Activated gamma-delta T cell treated with Interleukin-2 at 50 U/mL for 16 hours (primary cell): ENCODE measurements at places on chromosomes 3 and 15.

DNA sequence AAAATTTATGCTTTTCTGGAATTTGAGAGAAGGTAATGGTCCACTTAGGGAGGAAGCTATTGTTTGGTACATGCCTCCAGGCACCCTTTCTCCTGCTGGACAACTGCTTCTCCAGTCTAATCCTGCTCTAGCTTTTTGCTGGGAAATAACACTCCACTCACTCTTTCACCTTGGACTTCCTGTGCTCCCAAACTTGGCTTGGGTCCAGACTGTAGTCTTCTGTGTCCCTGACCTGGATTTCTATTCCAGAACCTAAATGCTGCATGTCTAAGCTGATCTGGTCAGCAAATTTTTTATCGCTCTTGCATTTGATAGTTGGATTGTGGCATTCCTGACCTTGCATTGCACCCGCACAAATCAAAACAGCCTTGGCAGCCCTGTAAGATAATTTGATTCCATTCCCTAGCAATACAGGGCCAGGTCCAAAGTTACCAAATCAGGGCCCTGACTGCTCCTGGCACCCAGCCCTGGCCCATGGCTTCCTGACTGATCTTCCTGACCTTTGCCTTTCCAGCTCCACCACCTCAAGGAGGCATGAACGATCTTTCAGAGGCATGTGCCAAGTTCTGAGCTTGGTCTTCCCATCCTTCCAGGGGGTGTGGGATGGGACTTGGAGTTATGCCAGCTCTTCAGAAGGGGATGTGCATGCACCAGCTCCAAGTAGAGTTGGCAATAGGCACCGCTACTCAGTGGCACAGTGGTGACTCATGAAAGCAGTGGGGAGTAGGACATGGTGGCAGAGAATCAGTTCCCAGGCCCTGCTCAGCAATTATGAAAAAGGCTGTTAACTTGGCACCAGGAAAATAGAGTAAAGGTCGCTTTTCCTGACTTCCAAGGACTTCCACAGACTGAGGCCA lies 43.9 kb upstream of the GOLGA8J start:
- DNase-seq = no peak

- DNase-seq = no peak
These were observed 57.5 kb downstream of the HOMER2 start for GRCh38 chr15:82894971-82895520.

DNA sequence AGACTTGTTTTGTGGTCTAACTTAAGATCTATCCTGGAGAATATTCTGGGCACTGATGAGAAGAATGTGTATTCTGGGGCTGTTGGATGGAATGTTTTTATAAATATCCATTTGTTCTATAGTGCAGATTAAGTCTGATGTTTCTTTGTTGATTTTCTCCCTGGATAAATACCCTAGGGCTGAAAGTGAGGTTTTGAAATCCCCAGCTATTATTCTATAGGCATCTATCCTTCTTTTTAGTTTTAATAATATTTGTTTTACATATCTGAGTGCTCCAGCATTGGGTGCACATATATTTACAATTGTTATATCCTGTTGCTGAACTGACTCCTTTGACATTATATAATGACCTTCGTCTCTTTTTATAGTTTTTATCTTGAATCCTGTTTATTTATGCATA lies 42.9 kb downstream of the GALK2 start:
- no peak for DNase-seq

DNA sequence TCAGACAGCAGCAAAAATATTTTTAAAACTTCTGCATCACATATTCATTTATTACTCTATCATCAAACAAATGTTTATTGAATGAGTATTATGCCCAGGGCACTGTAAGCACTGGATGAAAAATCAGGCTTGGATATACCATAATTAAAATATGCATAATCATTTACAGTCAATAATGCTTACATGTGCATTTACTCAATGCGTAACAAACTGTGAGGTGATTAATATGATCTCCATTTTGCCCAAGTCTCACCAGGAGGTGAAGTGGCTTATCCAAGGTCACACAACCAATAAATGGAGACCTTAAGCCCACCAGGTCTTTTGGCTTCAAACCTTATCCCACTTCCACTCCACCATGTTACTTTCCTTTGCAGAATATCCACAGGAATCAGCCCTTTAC lies 117.3 kb upstream of the SLC24A5 start:
- DNase-seq = no peak

GRCh38 chr15:39193611-39194010 lies 387.3 kb upstream of the THBS1 start:
- DNase-seq = no peak

GRCh38 chr3:34106379-34106778 lies 307.9 kb downstream of the PDCD6IP start:
- no peak for DNase-seq

DNA sequence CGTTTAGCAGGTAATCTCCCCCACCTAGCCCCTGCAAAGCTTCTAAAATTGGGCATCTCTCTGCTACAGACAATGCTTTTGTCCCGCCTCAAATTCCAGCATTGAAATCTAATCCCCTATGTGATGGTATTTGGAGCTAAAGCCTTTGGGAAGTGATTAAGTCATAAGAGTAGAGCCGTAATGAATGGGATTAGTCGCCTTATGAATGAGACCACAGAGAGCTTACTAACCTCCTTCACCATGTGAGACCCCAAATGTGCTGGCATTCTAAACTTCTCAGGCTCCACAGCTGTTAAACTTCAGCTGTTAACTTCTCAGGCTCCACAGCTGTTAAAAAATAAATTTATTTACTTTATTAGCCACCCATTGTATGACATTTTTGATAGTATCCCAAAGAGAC lies 374.2 kb upstream of the BCHE start:
- no peak for DNase-seq

DNA sequence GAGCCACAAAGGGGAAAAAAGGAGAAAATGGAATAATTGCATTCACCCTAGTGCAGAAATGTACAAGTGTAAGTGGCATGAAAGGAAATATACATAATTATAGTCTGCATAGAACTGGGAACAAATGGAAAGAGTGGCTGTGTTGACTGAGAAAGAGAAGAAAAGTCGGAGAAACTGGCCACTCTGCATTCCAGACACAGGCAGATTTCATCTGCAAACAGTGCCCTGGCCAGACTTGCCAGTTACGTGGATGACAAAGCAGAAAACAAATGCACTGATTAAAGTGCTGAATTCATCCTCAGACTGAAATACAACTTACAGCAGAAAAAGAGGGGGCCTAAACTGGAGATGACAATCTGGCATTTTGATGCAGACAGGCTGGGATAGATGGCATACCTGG lies 129.8 kb downstream of the FGF12 start:
- no peak for DNase-seq

DNA sequence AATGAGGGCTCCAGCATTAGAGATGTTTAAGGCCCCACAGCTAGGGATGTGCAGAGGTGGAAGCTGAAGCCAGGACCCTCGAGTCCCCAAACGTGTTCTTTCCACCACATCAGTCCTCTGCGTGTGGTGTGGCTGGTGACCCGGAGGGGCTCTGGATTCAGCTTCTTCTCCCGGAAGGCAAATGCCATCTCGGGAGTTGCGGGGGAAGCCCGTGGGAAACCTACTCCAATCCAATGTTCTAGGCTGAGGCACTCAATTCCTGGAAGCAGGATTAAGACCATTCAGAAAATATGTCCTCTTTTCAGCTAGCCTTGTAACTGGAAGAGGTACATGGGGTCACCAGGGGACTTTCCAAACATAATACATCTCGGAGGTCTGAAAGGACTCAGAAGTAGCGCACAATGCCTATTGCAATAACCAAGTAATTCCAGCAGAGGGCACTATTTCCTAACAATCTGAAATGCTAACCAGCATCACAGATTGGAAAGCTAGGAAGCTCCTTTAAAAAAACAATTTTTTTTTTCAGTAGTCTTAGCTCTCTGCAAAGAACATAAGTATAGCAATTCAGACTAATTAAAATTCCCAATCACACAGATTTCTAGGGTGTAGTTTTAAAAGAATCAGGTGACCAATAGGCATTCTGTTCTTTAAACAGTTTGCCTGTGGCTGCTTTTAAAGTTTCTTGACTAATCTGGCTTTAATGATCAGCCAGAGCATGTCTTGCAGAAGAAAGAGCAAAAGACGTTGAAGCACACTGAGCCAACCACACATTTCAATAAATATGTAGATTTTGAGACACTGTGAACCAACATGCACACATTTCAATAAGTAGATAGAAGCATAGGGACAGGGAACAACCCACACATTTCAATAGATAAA lies 36.1 kb downstream of the BNC1 start:
- peak; percentile 22 for DNase-seq

GRCh38 chr3:134775831-134776230 lies 19.2 kb upstream of the EPHB1 start:
- DNase-seq = no peak

- DNase-seq = no peak
These were observed 16.3 kb upstream of the LCTL start for GRCh38 chr15:66581972-66582537.

- DNase-seq = no peak
These were observed 3.5 kb upstream of the MNS1 start for GRCh38 chr15:56468401-56468800.

DNA sequence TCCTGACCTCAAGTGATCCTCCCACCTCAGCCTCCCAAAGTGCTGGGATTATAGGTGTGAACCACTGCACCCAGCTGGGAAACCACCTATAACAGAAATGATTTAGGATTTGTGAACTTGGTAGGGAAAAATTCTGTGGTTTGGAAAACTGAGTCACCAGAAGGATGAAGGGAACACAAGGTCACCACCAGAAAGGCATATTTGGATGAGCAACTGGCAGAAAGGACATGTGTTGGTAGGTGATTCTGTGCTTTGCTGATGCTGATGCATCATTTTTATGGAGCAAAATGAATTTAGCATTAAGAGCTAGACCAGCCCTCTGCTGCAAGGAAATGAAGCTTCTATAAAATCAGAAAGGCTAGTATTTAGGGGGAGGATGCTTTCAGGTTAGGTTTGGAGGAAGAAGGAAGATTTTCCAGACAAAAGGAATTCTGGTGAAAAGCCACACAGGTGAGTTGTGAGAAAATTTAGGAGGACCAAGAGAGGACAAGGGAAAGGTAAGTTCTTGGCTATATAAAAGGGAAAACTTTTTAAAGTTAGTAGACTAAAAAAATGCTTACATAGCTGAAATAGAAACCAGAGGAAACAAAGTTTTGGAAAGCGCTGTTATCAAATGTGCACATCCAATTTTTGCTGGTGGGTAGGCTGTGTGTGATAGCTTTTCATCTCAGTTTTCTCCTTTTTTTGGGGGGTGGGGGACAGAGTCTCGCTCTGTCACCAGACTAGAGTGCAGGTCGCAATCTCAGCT lies 3.6 kb downstream of the PXK start:
- no peak for DNase-seq

GRCh38 chr15:77631745-77632533 lies 773 bp downstream of the LINGO1 start:
- DNase-seq = no peak

- no peak for DNase-seq
These were observed 957.3 kb downstream of the IGSF11 start for GRCh38 chr3:118077332-118077731.

DNA sequence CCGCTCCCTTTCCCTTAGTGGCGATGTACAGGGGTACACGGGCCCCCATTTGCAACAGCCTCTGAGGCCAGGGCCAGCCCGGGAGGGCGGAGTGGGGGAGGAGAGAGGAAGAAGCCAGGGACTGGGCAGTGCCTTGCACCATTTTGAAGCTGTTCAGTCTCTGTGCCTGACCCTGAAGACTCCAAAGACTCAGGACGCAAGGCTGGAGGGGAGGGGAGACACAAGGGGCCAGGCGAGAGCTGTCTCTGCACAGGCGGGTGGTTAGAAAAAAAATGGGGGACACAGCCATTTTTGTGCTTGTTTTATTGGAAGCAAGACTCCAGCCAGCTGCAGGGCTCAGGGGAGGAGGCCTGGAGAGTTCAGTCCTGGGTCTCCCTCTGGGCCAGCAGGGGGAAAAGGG lies 1.6 kb downstream of the RPP25 start:
- DNase-seq = no peak

GRCh38 chr3:194404365-194405140 lies 5.5 kb upstream of the GP5 start:
- peak; percentile 35 for DNase-seq

GRCh38 chr3:68306571-68306970 lies 625.8 kb downstream of the TAFA4 start:
- DNase-seq = no peak

- DNase-seq = no peak
These were observed 6.2 kb upstream of the MEIS2 start for GRCh38 chr15:37106490-37107001.

DNA sequence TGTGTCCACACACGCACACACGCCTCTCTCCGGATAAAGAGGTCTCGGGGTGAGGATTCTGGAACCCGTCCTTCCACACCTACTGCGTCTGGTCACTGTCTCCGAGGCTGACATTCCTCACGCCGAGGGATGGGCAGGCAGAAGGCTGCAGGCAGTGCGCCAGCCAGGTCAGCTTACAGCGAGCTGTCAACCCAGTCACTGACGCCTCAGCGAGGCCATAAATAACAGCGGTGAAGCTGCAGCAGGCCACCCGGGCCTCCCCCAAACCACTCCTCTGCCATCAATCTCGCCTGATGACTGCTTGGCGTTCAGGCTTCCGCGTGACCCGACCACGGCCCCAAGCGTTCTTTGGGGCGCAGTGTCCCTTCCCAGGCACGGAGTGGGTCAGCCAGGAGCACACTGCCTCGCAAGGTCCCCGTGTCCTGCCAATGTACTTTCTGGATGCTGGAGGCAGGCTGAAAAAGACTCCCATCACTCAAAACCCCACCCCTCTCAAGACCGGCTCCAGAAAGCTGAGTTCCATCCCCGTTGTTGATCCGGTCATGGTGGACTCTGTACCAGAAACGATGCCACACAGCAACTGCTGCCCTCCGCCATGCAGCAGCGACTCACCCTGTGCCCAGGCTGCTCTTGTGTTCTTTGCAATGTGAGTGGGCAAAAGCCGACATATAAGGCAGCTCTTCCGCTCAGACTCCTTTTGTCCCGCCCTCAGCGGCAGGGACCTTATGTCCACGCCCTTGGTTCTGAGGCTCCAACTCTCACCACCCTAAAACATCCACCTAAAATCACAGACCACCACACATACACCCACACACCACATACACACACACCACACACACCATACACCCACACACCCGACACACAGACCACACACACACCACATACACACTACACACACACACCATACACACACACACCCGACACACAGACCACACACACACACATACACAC lies 27.1 kb downstream of the CPN2 start:
- peak; percentile 32 for DNase-seq

DNA sequence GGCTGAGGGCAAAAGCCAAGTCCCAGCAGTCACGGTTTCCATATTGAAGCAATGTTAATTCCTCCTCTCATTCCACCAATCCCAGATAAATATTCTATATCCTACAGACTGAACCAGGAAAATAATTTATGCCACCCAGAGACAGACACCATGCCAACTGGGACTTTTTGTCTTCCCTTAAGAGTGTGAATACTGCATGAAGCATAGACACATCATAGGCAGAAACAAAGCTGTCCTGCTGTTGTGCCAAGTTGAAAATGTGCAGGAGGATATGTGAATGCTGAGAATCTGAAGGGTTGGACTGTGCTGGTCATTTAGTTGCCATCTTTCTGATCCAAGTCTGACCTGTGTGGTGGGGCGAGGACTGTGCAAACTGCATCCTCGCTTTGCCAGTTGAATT lies 37.7 kb downstream of the RFTN1 start:
- DNase-seq = no peak
